HuH-7 (cell line): ENCODE measurements at places on chromosomes 16 and 17.

DNA sequence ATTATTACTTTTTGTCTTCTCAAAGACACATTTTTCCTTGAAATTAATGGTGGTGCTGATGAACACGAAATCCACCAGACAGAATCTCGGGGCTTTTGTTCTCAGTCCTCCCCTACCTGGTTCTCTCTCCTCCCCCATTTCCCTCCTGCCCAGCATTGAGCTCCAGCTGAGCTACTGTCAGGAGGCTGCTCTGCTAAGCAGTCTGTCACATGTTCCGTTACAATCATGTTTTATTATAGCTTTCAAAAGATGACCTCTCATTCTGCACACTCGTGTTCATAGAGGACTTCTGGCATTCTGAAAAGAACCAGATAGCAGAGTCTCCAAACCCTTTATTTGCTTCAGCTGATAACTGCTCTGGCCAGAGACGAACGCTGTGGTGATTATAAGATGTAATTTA lies 732.5 kb upstream of the RBFOX1 start:
- DNase-seq = no peak

DNA sequence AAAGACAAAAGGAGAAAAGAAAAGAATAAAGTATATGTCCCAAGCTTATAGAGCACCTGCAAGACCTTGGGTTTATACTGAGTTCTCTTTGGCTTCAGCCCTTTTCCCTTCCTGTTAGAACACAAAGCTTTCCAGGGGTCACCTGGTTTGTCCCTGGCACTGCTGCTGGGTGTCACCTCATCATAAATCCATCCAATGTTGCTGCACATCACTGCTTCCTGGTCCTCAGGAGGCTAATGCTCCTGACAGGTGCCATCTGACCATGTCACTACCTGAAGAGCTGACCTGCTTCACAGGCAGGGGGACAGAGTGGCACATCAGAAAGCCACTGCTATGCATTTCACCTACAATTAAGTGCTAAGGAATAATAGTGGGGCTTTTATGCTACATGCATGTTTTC lies 164.6 kb upstream of the ELAC2 start:
- DNase-seq = peak; percentile 15

GRCh38 chr16:1073566-1074378 lies 1.2 kb downstream of the SSTR5 start:
- DNase-seq = peak; percentile 35

DNA sequence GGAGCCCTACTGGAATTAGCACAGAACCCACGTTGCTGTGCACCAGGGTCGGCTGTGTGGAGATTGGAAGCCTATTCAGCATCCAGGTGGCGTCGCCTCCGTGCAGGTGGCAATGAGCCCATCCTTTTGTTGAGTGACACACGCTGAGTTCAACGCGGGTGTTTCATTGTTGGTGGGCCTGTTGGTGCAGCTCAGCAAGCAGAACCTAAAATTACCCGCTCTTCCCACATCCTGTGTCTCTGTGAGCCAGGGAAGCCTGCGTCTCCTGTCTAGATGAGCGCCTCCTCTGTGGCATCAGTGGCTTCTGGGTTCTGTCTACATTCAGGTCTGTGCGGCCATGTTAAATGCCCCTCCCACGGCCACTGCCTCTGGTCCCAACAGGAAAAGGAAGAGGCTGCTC lies 14.5 kb downstream of the CD2BP2 start:
- no peak for DNase-seq

DNA sequence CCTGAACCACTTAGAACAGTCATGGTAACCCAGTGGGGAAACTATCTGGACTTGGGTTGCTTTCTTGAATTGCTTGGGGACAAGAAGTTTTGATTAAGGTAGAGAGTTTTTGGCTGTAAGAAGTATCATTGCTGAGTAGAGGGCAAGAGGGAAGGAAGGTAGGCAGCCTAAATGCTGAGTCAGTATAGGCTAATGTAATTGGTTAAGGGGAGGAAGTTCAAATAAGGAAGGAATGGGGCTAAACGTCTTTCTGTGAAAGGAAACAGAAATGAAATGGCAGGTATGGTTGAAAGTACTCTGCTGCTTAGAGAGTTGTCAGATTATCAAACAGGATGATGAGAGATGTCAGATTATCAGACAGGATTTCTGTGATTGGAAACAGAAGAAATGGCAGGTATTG lies 20.3 kb downstream of the KPNB1 start:
- no peak for DNase-seq

GRCh38 chr16:1125471-1125870 lies 27.4 kb upstream of the CACNA1H start:
- DNase-seq = no peak

GRCh38 chr16:82857693-82858365 lies 231.1 kb downstream of the CDH13 start:
- no peak for DNase-seq

- DNase-seq = no peak
These were observed 1344.4 kb downstream of the TP53TG3F start for GRCh38 chr16:34803683-34804416.

- DNase-seq = peak; percentile 92
These were observed at the start of gene P3H4 for GRCh38 chr17:41811549-41812380. P3H4 (minus strand) TSS chr17:41811949; CDS start chr17:41811915, 34 bp downstream.

- no peak for DNase-seq
These were observed 43.5 kb downstream of the ZDHHC7 start for GRCh38 chr16:84967828-84968227.

- DNase-seq = no peak
These were observed 223.1 kb downstream of the SEC14L1 start for GRCh38 chr17:77363821-77364361.
